Gastrocnemius medialis (tissue), 4 donors: ENCODE measurements at places on chromosomes 16 and 17. TPM values are rescaled to one million over a fixed set of nuclear protein-coding genes. Genes with fewer than 3 reads are reported as not detected.
A peak's percentile ranks its signal among the peaks of the same experiment; 100 is the strongest.

- no peaks in the 10 kb centered on the region for H3K4me1 ChIP-seq
- no peak overlapping the region for H3K27ac ChIP-seq
- H3K27me3 ChIP-seq, result no peaks in the 10 kb centered on the region
- no peak for DNase-seq
- no peaks in the 10 kb centered on the region for H3K36me3 ChIP-seq
Observed at GRCh38 chr16:79980650-79981521, 380.3 kb upstream of the MAF start.

DNA sequence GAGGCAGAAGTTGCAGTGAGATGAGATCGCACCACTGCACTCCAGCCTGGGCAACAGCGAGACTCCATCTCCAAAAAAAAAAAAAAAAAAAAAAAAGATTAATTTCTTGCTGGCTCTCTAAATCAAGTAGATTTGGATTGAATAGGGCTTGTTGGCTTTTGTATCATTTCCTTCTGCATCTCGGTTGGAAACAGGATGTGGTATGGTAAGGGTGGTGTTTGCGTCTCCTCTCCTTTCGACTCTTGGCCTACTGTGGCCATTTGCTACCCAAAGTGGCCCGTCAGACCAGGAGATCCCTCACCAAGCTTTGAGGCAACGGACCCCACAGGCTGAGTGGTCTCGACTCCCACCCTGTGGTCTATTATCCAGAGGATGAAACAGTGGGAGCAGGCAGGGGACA, 168.0 kb upstream of the IRX3 start:
- DNase-seq, result no peak
- H3K4me1 ChIP-seq, result peaks cover under 1% of the 10 kb centered on the region
- no peak overlapping the region for H3K4me3 ChIP-seq

DNA sequence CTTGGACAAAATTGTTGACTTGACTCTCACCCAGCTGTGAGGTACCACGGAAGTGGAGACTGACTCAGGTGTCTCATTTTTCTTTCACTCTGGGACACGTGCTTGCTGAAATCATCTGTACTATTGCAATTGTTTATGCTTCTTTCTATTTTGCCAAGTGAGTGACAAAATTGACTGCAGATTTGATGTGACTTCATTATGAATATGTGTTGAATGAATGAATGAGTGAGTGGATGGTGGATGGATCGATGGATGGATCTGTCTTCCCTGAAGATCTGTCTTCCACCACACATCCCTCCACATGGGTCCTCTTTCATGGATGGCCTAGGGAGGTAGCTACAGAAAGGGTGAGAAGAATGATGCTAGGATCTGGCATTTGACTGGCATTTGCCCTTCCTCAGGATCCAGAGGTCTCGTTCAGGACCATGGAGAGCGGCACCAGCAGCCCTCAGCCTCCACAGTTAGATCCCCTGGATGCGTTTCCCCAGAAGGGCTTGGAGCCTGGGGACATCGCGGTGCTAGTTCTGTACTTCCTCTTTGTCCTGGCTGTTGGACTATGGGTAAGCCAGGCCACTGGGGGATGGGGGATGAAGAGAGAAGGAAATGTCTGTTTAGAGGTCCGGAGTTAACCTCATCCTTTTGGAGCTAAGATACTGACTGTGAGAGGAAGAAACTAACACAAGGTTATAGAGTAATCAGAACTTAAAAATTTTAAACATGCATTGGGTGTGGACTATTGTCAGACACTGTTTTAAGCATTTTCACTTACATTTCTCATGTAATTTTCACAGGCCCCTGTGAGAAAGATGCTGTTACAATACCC, 12.7 kb downstream of the SLC5A11 start:
- H3K36me3 ChIP-seq, result no peaks in the 10 kb centered on the region
- no peak overlapping the region for H3K4me3 ChIP-seq
- DNase-seq, result no peak
- H3K4me1 ChIP-seq, result no peaks in the 10 kb centered on the region
- no peaks in the 10 kb centered on the region for H3K27me3 ChIP-seq

DNA sequence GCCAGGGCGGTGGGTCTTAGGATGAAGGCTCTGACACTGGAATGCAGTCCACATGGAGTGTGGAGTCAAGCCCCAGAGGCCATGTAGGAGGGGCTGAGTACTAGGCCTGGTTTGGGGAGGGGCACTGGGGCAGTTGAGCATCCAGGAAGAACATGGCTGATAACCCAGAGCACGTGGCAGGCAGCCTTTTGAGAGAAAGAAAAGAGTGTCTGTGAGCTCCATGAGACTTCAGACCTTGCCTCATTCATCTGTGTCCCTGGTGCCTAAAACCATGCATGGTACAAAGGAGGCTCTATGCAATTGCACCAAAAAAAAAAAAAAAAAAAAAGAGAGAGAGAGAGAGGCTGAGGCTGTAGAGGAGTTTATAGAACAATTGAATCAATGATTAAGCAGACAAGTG, 14.6 kb downstream of the SLC46A1 start:
- H3K4me1 ChIP-seq, result no peaks in the 10 kb centered on the region
- no peak for DNase-seq
- H3K36me3 ChIP-seq, result no peaks in the 10 kb centered on the region
- H3K27ac ChIP-seq, result no peak overlapping the region
- H3K27me3 ChIP-seq, result no peaks in the 10 kb centered on the region

- H3K27me3 ChIP-seq, result no peaks in the 10 kb centered on the region
- peaks cover 96% of the 10 kb centered on the region for H3K4me1 ChIP-seq
- DNase-seq, result no peak
Observed at GRCh38 chr16:8946544-8946943, 17.2 kb downstream of the USP7 start.

DNA sequence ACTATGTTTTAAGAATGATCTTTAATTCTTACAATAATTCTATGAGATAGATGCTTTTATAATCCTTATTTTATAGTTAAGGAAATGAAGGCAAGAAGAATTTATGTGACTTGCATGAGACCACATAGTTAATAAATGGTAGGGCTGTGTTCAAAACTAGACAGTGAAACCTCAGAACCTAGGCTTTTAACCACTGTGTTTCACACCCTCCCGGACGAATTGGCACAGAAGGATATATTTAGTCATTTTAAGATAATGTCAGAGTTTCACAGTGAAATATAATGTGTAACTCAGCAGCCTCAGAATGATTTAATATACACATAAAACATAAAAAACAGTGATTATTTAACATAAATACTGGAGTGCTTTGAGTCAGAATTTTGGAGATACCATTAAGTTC, 57.0 kb downstream of the NSRP1 start:
- no peak overlapping the region for H3K27ac ChIP-seq
- H3K27me3 ChIP-seq, result no peaks in the 10 kb centered on the region
- H3K36me3 ChIP-seq, result peaks cover 33% of the 10 kb centered on the region
- H3K4me1 ChIP-seq, result no peaks in the 10 kb centered on the region

GRCh38 chr16:1351215-1351581, 480 bp downstream of the TSR3 start:
- DNase-seq, result no peak
- H3K36me3 ChIP-seq, result no peaks in the 10 kb centered on the region
- H3K4me1 ChIP-seq, result peaks cover 21% of the 10 kb centered on the region
- no peaks in the 10 kb centered on the region for H3K27me3 ChIP-seq
- peak overlapping the region; percentile 84 for H3K27ac ChIP-seq

DNA sequence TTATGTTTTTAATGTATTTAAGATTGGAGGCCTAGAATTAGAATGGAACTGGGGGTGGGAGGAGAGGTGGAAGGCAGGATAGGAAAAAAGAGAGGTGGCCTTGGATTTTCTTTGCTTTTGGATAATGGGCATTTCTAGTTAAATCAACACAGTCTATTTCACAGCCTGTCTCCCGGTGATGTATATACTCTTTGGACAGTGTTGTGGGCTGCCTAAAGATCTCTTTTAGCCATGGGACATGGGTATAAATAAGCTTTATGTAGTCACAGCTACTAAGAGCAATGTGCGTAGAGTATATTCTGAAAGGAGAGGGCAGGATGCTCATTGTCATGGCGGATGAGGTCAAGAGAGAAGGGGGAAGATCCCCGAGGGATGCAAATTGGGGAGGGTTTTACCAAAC, 1084.4 kb upstream of the RBFOX1 start:
- no peaks in the 10 kb centered on the region for H3K36me3 ChIP-seq
- no peak overlapping the region for H3K27ac ChIP-seq
- H3K27me3 ChIP-seq, result no peaks in the 10 kb centered on the region
- H3K4me1 ChIP-seq, result no peaks in the 10 kb centered on the region
- no peak for DNase-seq
- no peak overlapping the region for H3K4me3 ChIP-seq

DNA sequence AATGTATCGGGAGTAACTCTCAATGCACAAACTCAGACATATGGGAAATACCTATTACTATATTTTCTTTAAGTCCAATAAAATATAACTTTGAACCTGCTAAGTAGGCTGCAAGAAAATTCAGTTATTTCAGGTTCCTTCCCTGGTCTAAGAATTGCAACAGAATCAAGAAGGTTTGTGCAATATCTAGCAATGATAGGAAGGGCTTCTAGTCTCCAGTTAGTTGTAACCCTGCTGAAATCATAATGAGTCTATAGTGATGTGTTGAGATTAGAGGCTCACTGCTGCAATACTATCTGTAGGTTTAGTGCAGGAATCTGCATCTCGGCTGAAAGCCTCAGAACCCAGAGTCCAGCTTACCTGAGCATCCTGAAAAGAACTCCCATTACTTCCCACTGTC, 110.5 kb downstream of the PMP22 start:
- no peaks in the 10 kb centered on the region for H3K4me1 ChIP-seq
- H3K4me3 ChIP-seq, result no peak overlapping the region
- H3K36me3 ChIP-seq, result no peaks in the 10 kb centered on the region

GRCh38 chr16:19490619-19491018, 31.3 kb downstream of the GDE1 start:
- H3K27me3 ChIP-seq, result no peaks in the 10 kb centered on the region
- H3K4me3 ChIP-seq, result no peak overlapping the region
- no peak for DNase-seq
- H3K36me3 ChIP-seq, result no peaks in the 10 kb centered on the region
- H3K4me1 ChIP-seq, result no peaks in the 10 kb centered on the region

GRCh38 chr17:15941781-15942180, 3.1 kb upstream of the ADORA2B start:
- H3K36me3 ChIP-seq, result no peaks in the 10 kb centered on the region
- no peak for DNase-seq
- H3K4me1 ChIP-seq, result no peaks in the 10 kb centered on the region
- H3K27ac ChIP-seq, result no peak overlapping the region
- H3K4me3 ChIP-seq, result no peak overlapping the region

DNA sequence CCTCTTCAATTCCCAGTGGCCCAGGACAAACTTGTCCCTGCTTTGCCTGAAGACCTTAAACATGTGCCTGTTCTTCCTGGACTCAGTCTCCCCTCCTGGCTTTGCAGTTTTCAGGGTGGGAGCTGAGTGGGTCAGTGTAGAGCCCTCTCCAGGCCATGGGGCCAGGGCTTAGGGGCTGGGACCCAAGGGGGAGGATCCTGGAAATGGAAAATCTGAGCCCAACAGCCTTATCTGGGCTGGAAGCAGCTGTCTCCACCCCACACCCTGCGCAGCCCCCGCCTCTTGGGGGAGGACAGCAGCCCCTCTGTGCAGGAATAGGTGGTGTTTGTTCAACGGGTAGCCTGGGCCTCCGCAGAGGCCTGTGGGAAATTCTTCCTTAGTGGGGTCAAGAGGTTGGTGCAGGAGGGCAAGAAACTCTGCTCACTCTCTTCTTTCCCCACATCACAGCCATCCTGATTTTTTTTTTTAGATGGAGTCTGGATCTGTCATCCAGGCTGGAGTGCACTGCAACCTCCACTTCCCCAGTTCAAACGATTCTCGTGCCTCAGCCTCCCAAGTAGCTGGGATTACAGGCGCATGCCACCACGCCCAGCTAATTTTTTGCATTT, 6.8 kb upstream of the SMTNL2 start:
- peak overlapping the region; percentile 81 for H3K27ac ChIP-seq
- no peaks in the 10 kb centered on the region for H3K27me3 ChIP-seq
- H3K4me1 ChIP-seq, result peaks cover 42% of the 10 kb centered on the region
- no peak for DNase-seq
- H3K36me3 ChIP-seq, result no peaks in the 10 kb centered on the region

DNA sequence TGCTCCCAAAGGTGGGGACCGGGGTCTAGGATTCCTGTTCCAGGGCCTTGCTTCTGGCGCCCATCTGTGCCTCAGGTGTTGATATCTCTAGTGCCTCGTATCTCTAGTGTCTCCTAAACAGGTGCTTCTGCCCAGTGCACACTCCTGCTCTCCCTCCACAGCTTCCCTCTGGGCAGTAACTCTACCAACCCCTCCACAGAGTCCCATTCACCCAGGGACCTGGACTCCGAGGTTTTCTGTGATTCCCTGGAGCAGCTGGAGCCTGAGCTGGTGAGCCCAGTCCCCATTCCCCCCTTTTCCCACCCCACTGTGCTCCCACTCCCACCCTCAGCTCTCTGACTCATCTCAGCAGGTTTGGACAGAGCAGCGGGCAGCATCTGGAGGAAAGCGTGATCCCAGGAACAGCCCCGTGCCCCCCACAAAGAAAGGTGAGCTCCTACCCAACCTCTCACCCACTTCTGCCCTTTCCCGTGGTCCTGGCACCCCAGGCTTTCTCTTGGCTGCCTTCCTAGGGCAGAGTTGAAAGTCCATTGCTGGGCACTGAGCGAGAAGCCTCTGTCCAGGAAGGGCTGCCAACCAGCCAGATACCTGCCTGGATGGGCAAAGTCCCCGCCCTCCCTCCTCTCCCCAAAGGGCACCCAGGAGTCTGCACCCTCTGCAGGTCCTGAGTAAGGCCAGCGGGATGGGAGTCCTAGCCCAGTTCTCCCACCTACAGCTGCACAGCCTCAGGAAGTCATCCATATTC, 2.2 kb downstream of the ACBD4 start:
- H3K36me3 ChIP-seq, result no peaks in the 10 kb centered on the region
- no peak for DNase-seq
- H3K4me3 ChIP-seq, result no peak overlapping the region
- H3K27me3 ChIP-seq, result no peaks in the 10 kb centered on the region

DNA sequence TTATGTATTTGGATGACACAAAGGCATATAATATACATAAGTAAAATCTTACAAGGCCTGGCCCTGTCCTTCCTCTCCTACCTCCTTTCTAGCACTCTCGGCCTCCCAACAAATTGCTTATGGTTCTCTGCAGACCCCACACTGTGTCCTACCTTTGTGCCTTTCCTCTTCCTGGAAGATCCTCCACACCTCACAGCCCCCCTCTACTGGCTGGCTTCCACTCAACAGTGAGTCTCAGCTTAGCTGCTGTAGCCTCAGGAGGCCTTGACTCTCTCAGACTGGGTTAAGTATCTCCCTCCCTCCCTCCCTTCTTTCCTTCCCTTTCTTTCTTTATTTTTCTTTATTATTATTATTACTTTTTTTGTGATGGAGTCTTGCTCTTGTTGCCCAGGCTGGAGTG, 8.3 kb upstream of the SLC52A1 start:
- H3K36me3 ChIP-seq, result no peaks in the 10 kb centered on the region
- no peaks in the 10 kb centered on the region for H3K4me1 ChIP-seq
- no peak overlapping the region for H3K4me3 ChIP-seq
- no peak overlapping the region for H3K27ac ChIP-seq
- H3K27me3 ChIP-seq, result no peaks in the 10 kb centered on the region

GRCh38 chr17:31715446-31715845, 143.6 kb downstream of the COPRS start:
- H3K27ac ChIP-seq, result no peak overlapping the region
- no peak overlapping the region for H3K4me3 ChIP-seq
- no peaks in the 10 kb centered on the region for H3K36me3 ChIP-seq
- no peaks in the 10 kb centered on the region for H3K4me1 ChIP-seq
- no peaks in the 10 kb centered on the region for H3K27me3 ChIP-seq

The OR1F1 gene
- not detected for total RNA-seq

The KRTAP1-5 gene
- total RNA-seq, result not detected

The CBX4 gene
- total RNA-seq, result 9.0 TPM

The CDH8 gene
- total RNA-seq, result 0.04 TPM
